ENCODE measurements at places on chromosomes 4 and X.

GRCh38 chrX:16978193-16978984 lies 31.9 kb downstream of the REPS2 start:
- DNase-seq = no peak

- DNase-seq = no peak
Measured at GRCh38 chr4:84091266-84091665, 407.8 kb downstream of the NKX6-1 start.

DNA sequence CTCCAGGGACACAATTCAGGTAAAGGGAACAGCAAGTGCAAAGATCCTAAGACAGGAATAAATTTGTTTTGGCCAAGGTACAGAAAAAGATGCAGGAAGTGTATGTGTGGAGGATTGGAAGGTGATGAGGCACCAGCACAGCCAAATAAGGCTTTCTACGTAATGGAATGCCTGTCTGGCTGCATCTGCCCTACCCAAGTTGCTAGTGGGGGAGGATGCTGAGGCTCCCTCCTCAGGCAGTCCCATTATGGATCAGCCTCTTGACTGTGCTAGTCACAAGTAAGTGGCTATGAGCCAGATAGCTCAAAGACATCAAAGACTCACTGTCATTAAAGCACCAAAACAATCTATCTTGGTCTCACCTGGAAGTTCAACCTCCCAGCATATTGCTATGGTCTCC lies 300.9 kb upstream of the FAT4 start:
- DNase-seq = no peak

DNA sequence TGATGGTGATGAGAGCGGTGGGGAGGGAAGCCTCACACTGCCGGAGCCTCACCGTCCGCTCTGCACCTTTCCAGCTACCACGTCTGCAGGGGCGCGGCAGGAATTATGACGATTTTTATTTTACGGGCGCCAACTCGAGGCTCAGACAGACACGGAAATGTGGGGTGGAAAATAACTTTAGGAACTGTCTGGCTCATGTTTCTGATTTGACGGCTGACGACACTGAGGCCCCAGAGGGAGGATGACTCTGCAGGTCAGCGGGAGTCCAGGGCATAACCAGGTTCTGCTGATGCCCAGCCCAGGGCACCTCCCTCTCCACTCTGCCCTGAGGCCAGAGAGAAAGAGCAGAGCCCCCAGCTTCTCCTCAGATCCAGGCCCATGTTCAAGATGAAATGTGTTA lies 43.9 kb downstream of the C4orf50 start:
- no peak for DNase-seq

- no peak for DNase-seq
Measured at GRCh38 chrX:25039036-25039435, 23.3 kb upstream of the ARX start.

DNA sequence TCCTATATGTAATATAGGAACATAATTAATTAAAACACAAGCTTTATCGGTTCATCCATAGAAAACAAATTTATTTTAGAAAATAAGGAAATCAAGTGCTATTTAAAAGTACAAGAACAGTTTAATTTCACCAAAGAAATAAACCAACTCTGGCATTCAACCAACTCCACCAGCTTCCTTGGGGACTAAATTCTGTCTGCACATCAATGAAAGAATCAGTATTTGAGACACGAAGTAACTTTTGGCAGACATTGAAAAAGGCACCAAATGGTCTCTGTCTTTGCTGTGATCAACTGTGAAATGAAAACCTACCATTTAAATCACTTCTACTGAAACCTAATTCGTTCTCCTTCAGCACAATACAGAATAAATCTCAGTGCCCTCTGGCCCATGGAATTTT lies 719.7 kb upstream of the GRIA3 start:
- DNase-seq = no peak

DNA sequence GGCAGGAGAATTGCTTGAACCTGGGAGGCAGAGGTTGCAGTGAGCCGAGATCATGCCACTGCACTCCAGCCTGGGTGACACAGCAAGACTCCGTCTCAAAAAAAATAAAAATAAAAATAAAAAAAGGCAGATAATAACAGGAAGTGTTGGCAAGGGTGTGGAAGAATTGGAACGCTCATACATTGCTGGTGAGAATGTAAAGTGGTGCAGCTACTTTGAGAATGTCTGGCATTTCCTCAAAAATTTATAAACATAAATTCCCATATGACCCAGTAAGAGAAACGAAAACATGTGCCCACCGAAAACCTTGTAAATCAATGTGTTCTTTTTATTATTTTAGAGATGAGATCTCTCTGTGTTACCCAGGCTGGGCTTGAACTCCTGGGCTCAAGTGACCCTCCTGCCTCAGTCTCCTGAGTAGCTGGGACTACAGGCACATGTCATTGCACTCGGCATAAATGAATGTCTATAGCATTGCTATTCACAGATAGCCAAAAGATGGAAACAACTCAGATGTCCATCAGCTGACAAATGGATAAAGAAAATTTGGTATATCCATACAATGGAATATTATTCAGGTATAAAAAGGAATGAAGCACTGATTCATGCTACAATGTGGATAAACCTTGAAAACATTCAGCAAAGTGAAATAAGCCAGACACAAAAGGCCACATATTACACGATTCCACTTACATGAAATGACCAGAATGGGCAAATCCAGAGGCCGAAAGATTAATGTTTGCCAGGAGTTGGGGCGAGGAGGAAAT lies 63.7 kb upstream of the PLAC1 start:
- no peak for DNase-seq

DNA sequence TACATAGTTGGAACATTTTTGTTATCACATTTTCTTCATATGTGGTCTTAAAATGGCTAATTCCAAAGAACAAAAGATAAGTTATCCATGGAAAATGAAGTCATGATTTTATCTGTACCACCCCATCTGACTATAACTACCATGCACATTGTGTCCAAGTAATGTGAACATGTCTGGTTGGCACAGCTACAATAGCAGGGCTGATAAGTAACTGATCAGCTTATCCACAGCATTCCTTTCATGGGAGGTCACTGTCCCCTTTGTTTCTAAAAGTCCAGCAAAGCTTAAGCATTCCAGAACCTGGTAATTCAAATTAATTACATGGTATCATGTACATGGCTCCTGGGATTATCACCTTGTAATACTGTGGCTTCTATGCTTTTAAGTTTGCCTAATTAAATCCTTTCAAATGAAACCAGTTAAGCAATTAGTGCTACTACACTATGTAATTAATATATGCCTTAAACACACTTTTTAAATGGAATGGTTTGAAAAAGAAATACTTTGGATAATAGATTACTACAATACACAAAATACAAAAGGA lies 21.1 kb upstream of the SORBS2 start:
- DNase-seq = no peak

DNA sequence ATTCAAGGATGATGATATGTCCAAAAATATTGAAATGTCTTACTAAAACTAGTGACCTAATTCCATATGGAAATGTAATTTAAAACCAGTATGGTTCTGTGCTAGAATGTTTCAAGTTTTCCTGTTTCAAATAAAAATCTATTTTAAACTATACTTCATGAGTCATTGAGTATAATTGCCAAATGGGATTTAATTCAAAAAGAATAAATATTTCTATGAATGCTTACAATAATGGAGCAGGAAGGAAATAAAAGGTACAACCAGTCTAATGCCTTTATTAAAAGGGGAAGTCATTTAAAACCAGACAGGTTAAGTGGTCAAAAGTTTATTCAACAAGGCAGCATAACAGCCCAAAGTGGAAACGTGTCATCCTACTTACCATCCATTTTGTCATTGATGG lies 2347.1 kb downstream of the PCDH7 start:
- no peak for DNase-seq

GRCh38 chrX:7828594-7828993 lies 14.4 kb upstream of the VCX start:
- DNase-seq = no peak

GRCh38 chr4:105666693-105667092 lies 41.8 kb downstream of the INTS12 start:
- no peak for DNase-seq

DNA sequence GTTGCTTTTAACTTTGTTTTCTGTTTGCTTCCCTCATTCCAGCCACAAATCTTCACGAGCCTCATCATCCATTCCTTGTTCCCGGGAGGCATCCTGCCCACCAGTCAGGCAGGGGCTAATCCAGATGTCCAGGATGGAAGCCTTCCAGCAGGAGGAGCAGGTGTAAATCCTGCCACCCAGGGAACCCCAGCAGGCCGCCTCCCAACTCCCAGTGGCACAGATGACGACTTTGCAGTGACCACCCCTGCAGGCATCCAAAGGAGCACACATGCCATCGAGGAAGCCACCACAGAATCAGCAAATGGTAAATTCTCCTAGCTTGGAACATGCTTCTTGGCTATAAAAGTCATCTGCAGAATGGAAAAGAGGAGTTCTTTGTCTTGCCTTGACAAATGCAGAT lies 12.6 kb downstream of the AMTN start:
- no peak for DNase-seq

- DNase-seq = no peak
Measured at GRCh38 chrX:71400710-71401109, 34.6 kb downstream of the TAF1 start.

GRCh38 chrX:101677028-101677427 lies 17.4 kb upstream of the ARMCX2 start:
- DNase-seq = no peak

GRCh38 chr4:26108054-26108453 lies 194.0 kb downstream of the SMIM20 start:
- DNase-seq = no peak

- DNase-seq = no peak
Measured at GRCh38 chrX:17597836-17598439, 139.4 kb upstream of the SCML1 start.

DNA sequence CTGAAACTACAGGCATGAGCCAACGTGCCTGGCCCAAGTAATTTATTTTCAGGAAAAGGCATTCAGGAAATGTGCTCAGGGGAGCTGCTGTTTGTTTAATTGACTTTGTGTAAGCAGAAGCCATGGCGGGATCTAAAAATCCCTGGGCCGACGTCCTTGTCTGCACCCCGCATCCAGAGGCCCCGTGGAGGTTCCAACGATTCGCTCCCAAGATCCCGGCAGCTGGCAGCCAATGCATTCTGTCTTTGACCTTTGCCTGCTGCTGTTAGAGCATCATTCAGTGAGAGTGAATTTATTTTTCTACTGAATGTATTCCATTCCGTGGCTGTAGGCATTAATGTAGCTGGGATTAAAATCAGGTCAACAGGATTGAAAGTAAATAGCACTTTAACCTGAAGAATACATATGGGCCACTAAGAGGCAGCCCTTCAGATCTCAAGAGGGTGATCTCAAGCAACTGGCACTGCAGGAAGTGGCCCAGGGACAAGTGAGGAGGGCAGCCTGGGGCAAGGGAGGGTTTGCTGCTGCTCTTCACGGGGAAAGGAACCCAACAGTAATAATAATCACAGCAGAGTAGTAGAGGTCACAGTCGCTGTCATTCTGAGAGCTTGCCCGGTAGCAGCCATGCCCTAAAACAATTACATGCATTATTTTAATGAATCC lies 75.2 kb downstream of the PSAPL1 start:
- DNase-seq = no peak

- DNase-seq = no peak
Measured at GRCh38 chr4:8739317-8739716, 132.3 kb downstream of the HMX1 start.

DNA sequence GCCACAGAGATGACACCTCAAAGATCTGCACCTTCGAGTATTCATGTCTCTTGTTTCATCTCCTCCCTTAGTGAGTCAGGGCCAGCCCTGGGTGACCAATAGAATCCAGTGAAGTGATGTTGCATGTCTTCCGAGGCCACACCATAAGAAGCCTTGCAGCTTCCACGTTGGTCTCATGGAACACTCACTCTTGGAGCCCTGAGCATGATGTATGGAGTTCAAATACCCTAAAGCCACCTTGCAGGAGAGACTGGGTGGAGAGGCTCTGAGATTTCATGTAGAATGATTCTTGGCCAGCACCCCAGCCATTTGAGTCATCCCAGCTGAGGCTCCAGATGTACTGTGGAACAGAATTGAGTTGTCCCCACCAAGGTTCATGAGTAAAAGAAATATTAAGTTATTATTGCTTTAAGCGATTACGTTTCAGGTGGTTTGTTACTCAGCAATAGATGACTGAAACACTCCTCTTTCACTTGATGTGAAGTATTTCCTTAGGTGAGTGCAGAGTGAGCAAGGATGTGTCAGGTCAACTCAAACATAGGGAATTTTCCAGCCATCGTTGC lies 5.0 kb upstream of the RP2 start:
- no peak for DNase-seq

GRCh38 chr4:1592068-1592708 lies 91.9 kb downstream of the FAM53A start:
- no peak for DNase-seq
